NCI-H2081 treated with DMSO at 0.1 percent for 48 hours (cell line): ENCODE measurements at places on chromosomes 7 and 10.

- DNase-seq, result no peak
Observed at GRCh38 chr7:117470777-117471176, 9.0 kb upstream of the CFTR start.

GRCh38 chr7:96033009-96033598 is 260.8 kb downstream of the DYNC1I1 start:
- no peak for DNase-seq

DNA sequence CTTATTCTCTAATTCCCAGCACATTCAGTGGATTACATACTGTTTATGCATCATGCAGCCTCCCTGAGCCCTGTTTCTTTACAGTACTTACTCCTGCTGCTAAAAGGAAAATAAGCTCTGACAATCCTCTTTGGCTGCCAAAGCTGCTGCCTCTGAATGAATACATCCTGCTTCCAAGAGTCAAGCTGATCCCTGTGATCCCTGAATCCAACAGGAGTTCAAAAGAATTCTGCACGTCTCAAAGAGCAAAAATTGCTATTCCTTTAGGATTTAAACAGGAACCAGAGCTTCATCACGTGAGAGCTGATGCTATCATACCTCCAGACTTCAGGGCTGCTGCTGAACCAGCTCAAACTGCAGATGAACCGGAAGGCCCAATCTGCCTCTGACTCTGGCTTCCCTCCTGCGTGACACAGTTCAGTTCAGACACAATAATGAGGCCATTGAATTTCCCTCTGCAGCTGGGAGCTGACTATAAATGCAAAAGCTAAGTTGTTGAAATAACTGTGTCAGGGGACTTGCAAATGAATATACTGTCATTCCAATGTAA is 851.0 kb upstream of the PHF14 start:
- no peak for DNase-seq

GRCh38 chr10:23479798-23480473 is 41.1 kb downstream of the OTUD1 start:
- no peak for DNase-seq

GRCh38 chr10:32048282-32048681 is 7.9 kb downstream of the KIF5B start:
- no peak for DNase-seq

DNA sequence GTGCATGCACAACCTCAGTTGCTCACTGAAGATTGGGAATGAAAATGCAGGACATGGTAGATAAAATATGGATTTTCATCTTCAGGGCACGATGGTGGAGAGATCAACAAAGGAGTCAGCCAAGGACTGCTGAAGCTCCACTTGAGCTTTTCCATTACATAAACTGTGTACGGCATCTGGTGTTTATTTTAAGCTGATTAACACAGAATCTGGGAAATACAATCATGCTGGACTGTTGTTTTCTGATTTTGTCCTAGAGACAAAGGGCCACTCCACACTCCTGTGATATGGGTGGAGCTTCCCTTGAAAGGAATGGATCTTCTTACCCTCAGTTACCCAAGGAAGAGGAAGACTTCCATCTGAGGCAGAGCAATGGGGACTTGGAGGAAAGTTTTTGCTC is 120.6 kb downstream of the SAMD9 start:
- no peak for DNase-seq

DNA sequence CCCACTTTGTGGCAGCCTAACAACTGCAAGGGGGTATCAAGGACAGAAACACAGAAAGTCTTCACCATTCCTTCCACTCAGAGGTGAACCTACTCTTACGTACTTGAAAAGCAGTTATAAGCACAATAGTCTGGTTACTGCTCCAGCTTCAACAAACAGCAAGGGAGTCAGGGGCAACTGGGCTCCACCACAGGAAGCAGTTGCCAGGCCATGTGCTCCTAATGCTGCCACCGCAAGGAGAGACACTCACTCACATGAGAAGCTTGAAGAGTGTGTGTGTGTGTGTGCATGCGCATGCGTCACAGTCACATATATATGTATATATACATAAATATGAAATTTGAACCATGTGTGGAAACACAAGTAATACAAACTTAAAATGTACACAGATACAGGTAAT is 65.5 kb downstream of the GRB10 start:
- DNase-seq, result no peak

- DNase-seq, result no peak
Observed at GRCh38 chr10:125084614-125085257, 75.6 kb downstream of the CTBP2 start.

DNA sequence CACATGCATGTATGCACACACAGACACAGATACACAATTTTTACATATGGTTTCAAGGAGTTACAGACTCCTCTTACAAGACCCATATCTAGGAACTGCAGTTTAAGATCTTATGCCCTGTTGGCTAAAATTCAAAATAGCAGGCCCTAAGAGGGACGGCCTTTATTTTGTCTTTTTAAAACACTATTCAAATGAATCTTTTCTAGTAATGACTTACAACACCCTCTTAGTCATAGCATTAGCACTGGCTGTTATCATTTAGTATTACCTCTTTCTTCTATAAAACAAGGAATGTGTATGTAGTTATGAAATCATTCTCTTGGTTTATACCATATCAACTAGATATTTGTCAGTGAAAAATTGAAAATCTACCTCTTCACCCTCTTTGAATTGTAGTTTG is 15.3 kb downstream of the PAPSS2 start:
- DNase-seq, result no peak

DNA sequence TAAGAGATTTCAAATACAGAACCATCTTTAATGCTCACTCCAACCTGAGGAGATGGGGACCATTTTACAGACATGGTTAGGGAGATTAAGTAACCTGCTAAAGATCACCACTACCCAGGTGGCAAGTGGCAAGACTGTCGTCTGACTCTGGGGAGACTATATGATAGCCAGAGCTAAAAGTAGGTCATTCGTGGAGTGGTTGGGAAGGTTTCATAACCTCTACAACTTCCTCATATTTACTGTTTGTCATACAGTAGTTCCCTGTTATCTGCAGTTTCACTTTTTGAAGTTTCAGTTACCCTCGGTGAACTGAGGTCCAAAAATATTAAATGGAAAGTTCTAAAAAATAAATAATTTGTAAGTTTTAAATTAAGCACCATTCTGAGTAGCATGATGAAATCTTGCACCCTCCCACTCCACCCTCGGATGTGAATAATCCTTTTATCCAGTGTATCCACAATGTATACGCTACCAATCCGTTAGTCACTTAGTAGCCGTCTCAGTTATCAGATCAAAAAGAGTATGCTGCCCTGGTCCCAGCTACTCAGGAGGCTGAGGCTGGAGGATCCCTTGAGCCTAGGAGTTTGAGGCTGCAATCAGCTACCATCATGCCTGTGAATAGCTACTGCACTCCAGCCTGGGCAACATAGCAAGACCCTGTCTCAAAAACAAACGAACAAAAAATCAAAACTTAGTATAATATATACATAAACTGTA is 14.9 kb upstream of the LGI1 start:
- no peak for DNase-seq

- no peak for DNase-seq
Observed at GRCh38 chr10:63520500-63521415, at the start of gene REEP3. REEP3 (plus strand) TSS chr10:63521401; CDS start chr10:63521546, 145 bp downstream.

DNA sequence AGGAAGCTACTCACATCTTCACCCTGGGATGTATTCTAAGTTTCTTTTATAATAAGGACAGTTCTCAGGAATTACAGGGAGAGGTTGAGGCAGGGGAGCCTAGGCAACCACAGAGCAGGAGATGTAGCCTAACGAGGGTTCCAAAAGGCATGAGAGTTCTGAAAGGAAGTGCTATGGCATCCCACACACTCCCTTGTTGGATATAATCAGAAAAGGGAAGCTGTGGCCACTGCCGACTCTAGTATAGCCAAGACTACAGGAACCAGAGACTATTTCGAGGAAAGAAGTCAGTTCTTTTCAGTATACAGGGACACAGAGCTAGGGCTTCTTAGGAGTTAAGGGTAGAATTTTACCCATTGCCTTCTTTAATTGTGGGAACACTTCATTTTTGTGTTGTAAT is 11.0 kb downstream of the PRR15 start:
- DNase-seq, result no peak

DNA sequence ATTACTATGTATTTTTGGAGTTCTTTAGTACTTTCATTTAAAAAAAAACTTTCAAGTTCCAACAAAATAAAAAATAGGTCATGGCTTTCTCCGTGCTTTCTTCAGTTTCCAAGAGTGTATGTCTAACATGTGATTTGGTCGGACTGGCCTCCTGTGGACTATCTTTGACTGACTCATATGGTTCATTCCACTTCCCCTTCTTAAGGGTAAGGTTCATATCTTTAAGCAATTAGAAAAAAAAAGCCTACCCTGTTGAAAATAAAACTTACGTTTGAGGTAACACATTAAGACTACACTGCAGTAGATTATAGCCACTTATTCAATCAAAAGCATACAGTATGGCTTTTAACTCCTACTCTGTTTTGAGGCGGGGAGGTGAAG is 112.8 kb upstream of the AHR start:
- no peak for DNase-seq

- DNase-seq, result no peak
Observed at GRCh38 chr10:108566316-108567107, 1356.8 kb downstream of the XPNPEP1 start.

GRCh38 chr7:155293721-155294510 is 3.8 kb upstream of the INSIG1 start:
- no peak for DNase-seq

DNA sequence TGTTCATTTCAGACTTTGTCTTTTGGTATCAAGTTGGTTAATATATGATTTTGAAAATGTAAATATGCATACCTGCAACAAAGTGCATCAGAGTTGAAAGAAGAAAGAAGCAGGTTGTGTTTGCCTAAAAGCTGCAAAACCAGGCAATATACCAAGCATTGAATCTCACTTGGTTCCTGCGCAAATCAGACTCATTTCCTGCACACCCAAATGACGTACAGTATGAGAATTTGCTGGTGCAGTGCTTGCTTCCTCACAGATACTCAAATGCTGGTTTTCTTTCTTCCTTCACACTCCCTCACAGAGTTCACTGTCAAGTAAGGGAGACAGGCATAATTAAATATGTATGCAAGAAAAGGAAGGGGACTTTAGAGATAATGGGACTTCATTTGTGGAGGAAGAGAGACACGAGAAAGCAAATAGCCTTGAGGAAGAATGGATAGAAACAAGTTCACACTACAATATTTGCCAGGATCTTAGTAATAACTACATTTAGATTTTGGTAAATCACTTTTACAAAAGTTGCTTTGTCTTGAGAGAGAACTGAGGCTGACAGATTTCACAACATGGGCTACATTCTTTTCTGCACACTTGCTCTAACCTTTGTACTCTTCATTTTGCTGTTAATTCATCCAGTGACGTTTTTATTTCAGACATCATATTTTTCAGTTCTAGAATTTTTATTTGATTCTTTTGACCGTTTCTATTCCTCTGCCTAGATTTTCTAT is 56.9 kb upstream of the AOAH start:
- DNase-seq, result no peak

DNA sequence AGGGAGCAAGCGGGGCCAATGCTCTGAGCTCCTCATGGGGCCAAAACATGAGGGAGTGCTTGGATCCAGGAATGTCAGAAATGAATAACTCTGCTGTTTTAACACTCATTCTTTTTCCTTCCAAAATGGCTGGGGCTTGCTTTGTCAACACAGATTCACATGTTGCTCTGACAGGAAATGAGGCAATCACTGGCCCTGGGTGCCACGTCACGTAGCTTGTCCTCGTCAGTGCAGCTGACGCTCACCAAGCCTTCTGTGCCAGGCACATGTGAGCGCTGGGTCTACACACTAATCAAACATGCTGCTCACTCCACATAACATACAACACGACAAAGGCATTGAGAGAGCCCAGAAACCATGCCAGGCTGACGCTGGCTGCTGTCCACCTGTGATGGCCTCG is 198.9 kb downstream of the WDR37 start:
- DNase-seq, result no peak

- DNase-seq, result no peak
Observed at GRCh38 chr7:149130572-149131198, 4.6 kb upstream of the ZNF425 start.

GRCh38 chr10:16964576-16965343 is 147.5 kb upstream of the RSU1 start:
- no peak for DNase-seq

DNA sequence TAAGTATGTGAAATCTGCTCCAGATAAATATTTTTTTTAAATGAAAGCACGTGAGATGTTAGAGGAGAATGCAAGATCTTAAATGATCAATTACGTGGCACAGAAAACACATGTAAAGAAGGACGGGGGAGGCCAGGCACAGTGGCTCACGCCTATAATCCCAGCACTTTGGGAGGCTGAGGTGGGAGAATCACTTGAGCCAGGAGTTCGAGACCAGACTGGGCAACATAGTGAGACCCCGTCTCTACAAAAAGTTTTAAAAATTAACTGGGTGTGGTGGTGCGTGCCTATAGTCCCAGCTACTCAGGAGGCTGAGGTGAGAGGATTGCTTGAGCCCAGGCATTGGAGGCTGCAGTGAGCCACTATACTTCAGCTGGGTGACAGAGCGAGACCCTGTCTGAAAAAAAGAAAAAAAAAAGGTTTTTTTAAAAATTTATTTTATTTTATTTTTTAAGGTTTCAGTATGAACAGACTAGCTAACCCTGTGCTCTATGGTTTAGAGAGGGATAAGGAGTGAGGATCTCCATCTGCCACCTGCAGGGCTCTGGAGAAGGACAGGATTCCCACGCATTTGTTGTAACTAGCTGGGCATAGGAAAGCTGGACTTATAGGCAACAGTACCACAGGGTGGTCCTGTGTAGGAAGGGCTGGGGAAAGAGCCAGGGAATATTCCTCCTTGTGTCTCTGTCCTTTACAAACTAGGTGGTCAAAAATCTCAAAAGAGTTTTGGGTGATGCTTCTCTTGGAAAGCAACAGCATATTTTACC is 113.2 kb downstream of the SPAG6 start:
- no peak for DNase-seq

DNA sequence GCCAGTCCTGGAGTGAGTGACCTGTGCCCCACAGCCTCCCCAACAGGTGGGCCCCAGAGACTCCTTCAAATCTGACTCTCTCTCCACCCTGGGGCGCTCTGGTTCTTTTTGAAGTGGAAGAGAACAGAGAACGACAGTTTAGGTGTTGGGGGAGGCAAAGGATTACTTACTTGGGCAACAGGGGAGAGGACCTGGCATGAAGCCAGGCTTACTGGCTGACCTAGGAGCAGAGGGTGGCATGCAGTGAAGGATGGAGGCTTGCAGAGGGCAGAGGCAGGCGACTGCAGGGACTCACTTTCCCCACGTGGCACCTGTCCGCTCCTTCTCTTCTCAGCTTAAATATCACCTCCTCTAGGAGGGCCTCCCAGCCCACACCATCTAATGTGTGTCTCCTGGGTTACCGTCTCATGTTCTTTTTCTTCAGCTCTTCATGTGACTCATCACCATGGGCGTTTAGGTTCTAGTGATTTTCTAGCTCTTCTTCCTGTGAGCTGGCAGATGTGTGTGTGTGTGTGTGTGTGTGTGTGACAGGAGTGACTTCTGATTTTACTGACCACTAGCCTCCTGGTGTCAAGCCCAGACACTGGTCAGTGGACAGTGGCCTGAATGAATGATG is 15.5 kb downstream of the LZTS2 start:
- no peak for DNase-seq

DNA sequence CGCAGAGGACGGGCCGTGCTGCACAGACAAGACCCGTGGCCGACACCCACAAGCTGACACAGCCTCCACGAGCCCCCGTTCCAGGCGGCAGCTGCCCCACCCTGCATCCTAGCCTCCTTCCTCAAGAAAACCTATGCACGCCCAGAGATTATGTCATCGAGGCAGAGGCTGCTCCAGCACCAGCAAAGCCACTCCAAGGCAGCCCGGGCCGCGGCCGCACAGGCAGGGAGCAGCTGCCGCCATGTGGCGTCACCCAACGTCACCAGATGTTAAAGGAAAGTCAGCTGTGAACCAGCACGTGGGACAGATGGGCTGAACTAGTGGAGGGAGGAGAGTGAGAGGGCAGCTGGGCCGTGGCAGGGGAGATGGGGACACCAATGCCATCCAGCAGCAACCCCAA is 59.8 kb downstream of the STK32C start:
- DNase-seq, result no peak
